ENCODE measurements at places on chromosomes 13 and 19.
A peak's percentile ranks its signal among the peaks of the same experiment; 100 is the strongest.

DNA sequence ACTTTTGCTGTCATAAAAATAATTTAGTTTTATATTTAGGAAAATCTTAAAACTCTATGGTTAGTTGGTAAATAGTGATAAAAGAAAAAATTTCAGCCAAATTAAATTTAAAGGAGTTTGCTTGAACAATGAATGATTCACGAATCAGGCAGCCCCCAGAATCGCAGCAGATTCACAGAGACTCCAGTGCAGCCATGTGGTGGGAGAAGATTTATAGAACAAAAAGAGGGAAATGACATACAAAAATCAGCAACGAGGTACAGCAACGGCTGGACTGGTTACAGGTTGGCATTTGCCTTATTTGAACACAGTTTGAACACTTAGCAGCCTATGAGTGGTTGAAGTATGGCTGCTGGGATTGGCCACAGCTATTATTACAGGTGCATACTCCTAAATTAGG is 96.4 kb upstream of the MYCBP2 start:
- H3K27me3 ChIP-seq = no peaks in the 10 kb centered on the region
- no peaks in the 10 kb centered on the region for H3K4me1 ChIP-seq
- no peak overlapping the region for H3K4me3 ChIP-seq
- no peaks in the 10 kb centered on the region for H3K36me3 ChIP-seq
- no peak overlapping the region for H3K27ac ChIP-seq
- no peak for DNase-seq

- H3K4me3 ChIP-seq = no peak overlapping the region
- H3K4me1 ChIP-seq = peaks cover 3% of the 10 kb centered on the region
- no peaks in the 10 kb centered on the region for H3K27me3 ChIP-seq
- H3K36me3 ChIP-seq = no peaks in the 10 kb centered on the region
These were observed 128.9 kb downstream of the COG6 start for GRCh38 chr13:39784347-39784746.

DNA sequence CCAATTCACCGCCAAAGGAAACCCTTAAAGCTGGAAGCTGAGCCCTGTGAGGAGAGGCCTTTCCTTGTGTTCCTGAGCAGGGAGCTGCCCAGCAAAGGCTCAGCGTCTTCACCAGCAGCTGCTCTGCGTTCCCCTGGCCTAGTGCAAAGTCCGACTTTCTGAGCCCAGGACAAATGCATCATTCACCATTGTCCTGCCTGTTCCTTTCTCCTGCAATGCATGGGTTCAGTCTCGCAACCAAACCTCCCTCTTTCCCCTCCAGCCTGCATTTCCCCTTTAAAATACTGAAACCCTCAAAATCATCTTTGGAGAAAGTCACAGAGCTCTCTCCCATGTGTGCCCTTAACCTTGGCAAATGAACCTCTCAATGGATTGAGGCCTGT is 12.9 kb upstream of the TMEM255B start:
- H3K27ac ChIP-seq = no peak overlapping the region
- H3K36me3 ChIP-seq = no peaks in the 10 kb centered on the region
- peaks cover 10% of the 10 kb centered on the region for H3K27me3 ChIP-seq
- no peak overlapping the region for H3K4me3 ChIP-seq
- H3K4me1 ChIP-seq = peaks cover 19% of the 10 kb centered on the region
- no peak for DNase-seq

- no peaks in the 10 kb centered on the region for H3K4me1 ChIP-seq
- no peaks in the 10 kb centered on the region for H3K36me3 ChIP-seq
- no peaks in the 10 kb centered on the region for H3K27me3 ChIP-seq
- no peak overlapping the region for H3K4me3 ChIP-seq
- no peak overlapping the region for H3K27ac ChIP-seq
- DNase-seq = no peak
These were observed 126.9 kb downstream of the SPRY2 start for GRCh38 chr13:80214050-80214449.

DNA sequence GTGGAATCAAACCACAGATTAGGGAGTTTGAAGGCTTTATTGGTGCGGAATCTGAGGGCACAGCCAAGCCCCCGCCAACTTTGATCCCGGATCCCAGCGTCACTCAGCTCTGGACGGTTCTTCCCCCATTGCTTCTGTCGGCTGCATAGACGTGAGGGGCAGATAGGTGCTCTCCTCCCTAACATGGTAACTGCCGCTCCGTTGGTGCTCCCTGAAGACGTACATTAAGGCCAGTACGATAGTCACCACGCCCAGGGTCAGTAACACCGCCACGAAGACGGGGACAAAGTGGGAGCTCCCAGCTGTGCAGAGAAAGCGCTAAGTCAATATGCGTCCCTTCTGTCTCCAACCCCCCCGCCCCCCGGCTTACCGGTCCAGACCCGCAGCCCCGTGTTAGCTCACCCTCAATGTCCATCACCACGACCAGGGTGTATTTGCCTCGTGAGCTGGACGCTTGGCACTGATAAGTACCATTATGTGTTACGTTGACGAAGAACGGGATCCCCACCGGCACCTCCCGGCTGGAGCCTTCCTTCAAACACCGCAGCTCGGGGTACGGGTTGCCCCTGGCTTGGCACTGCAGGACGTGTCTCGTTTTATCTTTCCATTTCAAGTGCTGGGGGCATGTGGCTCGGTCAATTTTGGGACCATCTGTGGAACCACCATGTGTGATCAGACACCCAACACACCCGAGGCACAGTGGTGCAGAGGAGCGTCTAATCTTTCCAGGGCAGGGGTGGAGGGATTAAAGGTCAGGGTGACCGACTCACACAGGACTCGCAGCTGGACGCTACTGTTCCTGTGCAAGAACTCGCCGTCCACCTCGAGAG is 644 bp upstream of the RAVER1 start:
- peaks cover 62% of the 10 kb centered on the region for H3K4me1 ChIP-seq
- peak overlapping the region; percentile 91 for H3K4me3 ChIP-seq
- H3K27me3 ChIP-seq = no peaks in the 10 kb centered on the region
- DNase-seq = no peak
- peaks cover 40% of the 10 kb centered on the region for H3K36me3 ChIP-seq

DNA sequence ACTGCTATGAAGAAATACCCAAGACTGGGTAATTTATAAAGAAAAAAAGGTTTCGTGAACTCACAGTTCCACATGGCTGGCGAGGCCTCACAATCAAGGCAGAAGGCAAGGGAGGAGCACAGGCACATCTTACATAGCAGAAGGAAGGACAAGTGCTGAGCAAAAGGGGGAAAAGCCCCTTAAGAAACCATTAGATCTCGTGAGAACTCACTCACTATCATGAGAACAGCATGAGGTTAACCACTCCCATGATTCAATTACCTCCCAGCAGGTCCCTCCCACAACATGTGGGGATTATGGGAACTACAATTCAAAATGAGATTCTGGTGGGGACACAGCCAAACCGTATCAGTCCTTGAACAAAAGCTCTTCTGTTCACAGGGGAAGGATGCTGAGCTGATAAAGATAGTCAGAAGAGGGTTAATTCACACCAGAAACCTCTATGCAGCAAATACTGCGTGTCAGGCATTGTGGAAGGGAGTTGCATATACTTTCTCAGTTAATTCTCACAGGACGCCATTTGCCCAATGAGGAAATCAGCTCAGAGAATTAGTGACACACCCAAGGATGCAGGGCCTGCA is 246.2 kb downstream of the FOXO1 start:
- H3K27ac ChIP-seq = no peak overlapping the region
- DNase-seq = no peak
- H3K4me3 ChIP-seq = no peak overlapping the region
- H3K4me1 ChIP-seq = peaks cover 4% of the 10 kb centered on the region
- H3K36me3 ChIP-seq = no peaks in the 10 kb centered on the region
- no peaks in the 10 kb centered on the region for H3K27me3 ChIP-seq

DNA sequence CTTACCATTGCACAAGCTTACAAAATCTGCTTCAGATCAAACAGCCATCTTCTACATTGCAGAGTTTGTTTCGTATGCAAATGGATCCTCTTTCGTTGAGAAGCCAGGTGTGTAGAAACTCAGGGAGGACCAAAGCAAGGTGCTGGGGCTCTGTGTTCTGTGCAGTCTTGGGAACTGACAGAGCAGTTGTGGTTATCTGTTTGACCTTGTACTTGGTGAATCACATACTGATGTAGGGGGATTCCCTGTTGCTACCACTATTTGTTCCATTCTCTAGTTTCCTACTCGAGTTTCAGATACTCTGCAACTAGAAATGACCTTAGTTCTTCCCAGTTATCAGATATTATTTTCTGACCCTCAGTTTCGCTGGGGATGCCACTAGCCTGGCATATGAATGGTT is 95.2 kb upstream of the CLDN10 start:
- no peaks in the 10 kb centered on the region for H3K27me3 ChIP-seq
- no peak overlapping the region for H3K4me3 ChIP-seq
- no peak for DNase-seq
- no peak overlapping the region for H3K27ac ChIP-seq

- H3K36me3 ChIP-seq = no peaks in the 10 kb centered on the region
- peaks cover 14% of the 10 kb centered on the region for H3K27me3 ChIP-seq
- H3K4me3 ChIP-seq = no peak overlapping the region
- no peak for DNase-seq
These were observed 9.8 kb upstream of the LGALS16 start for GRCh38 chr19:39645800-39646411.

DNA sequence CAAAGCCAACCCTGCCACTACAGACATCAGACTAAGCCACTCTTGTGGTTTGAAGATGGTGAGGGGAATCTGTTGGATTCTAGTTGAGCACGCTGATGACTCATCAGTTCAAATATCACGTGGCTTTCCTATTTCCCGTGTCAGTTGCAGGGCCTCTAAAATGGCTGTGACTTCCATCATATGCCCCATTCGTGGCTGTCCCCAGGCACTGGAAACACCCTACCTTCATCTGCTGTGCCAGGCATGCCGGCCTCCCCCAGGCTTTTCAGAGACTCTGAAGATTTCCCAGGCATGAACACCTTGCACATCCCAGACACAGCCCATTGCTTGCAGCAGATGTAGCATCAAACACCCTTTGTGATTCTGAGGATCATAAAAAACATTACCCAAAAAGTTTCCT is 659.9 kb downstream of the UQCRFS1 start:
- H3K27me3 ChIP-seq = no peaks in the 10 kb centered on the region

- H3K4me1 ChIP-seq = no peaks in the 10 kb centered on the region
- no peak overlapping the region for H3K4me3 ChIP-seq
- DNase-seq = no peak
These were observed 402.7 kb downstream of the TBC1D4 start for GRCh38 chr13:75079226-75079625.

- no peak for DNase-seq
- no peak overlapping the region for H3K4me3 ChIP-seq
- H3K36me3 ChIP-seq = no peaks in the 10 kb centered on the region
- no peaks in the 10 kb centered on the region for H3K27me3 ChIP-seq
- no peaks in the 10 kb centered on the region for H3K4me1 ChIP-seq
These were observed 40.6 kb downstream of the UQCRFS1 start for GRCh38 chr19:29172302-29172701.

DNA sequence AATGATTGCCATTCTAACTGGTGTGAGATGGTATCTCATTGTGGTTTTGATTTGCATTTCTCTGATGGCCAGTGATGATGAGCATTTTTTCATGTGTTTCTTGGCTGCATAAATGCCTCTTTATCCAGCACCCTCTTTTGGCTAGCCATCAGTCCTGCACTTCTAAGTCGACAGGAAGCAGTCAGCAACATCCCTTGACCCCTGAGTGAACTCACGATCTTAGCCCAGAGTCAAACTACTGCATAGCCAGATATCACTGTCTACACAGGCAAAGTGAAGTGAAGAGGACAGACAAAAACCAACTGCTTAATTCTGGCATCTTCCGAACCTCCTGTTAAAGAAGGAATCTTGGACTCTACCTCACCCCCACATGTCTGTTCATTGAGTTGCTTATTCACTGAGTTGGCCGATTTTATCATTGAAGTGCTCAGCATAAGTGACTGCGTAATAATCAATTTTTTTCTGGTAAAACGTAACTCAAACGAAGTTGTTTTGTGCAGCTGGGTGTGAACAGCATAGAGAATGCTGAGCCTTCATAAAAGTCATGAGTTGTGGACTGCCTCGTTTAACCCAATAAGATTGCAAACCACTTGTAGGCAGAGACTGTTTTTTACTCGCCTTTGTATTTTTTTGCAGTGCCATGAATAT is 304.2 kb downstream of the COG6 start:
- no peaks in the 10 kb centered on the region for H3K36me3 ChIP-seq
- no peak for DNase-seq
- no peak overlapping the region for H3K4me3 ChIP-seq
